ENCODE measurements at places on chromosomes 2 and 18. TPM values are rescaled to one million over a fixed set of nuclear protein-coding genes. Genes with fewer than 3 reads are reported as not detected.

FSHR gene
- polyA plus RNA-seq: not detected

CAPN13 gene
- not detected for polyA plus RNA-seq

ZSCAN30 gene
- 17.1 TPM for polyA plus RNA-seq

SCLY gene
- polyA plus RNA-seq: 21.2 TPM

CTLA4 gene
- 0.29 TPM for polyA plus RNA-seq

BMP10 gene
- polyA plus RNA-seq: not detected

PID1 gene
- polyA plus RNA-seq: 2.1 TPM

Measured in heart left ventricle (tissue), 16 donors.